Astrocyte of the cerebellum (primary cell): ENCODE measurements at places on chromosomes 12 and 14.

DNA sequence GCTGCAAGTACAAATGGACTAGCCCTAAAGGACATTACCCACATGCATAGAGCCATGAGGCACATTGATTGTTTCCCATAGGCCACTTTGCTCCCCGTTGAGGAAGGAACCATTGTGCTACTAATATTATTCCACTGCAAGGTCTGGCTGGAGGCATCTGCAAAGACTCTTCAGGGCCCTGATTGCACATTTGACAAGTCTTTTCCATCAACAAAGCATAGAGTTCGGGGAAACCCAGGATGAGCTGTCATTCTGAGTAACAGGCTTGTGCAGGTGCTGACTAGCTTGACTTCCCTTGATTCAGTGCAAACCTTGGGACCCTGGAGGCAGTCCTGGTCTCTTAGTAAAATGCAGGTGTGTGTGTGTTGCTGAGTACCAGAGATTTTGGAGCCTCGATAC, 73.8 kb downstream of the SUSD6 start:
- no peak for DNase-seq

DNA sequence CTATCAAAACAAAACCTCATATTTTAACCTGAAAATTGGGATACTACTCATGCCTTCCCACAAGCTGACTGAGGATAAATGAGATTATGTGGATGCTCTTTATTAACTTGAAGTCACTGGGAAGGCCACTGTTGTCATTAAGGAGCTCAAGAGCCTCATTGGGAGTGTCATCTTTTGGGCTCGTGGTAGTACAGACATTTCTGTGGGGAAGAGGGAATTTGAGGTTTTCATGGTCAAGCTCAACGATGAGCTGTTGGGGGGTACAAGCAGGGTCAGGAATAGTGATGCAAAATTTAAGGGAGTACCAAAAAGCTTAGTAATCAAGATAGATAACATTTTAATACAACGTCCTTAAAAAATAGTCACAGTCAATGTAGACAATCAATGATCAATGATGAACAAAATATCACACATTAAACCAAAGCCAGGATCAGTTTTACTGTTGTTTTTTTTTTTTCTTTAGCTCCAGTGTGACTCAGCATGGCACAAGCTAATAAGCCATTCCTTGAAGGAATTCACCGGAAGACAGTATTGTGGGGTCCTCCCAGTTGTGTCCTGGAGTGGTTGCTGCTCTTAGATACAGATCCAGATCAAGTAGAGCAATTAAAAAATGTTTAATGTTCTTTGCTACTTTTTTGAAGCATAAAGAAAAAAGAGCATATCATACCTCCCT, 130.9 kb downstream of the C12orf75 start:
- DNase-seq, result no peak

DNA sequence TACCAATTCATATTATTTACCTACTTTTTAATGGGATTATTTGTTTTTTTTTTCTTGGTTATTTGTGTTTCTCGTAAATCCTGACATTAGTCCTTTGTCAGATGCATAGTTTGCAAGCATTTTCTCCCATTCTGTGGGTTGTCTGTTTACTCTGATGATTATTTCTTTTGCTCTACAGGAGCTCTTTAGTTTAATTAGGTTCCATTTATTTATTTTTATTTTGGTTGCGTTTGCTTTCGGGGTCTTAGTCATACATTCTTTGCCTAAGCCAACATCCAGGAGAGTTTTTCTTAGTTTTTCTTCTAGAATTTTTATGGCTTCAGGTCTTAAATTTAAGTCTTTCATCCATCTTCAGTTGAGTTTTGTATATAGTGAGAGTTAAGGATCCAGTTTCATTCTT, 289.9 kb downstream of the AKAP6 start:
- no peak for DNase-seq

GRCh38 chr12:76275511-76276093, 72.6 kb downstream of the BBS10 start:
- no peak for DNase-seq

- no peak for DNase-seq
Observed at GRCh38 chr14:23351681-23352505, 794 bp downstream of the SLC22A17 start.

DNA sequence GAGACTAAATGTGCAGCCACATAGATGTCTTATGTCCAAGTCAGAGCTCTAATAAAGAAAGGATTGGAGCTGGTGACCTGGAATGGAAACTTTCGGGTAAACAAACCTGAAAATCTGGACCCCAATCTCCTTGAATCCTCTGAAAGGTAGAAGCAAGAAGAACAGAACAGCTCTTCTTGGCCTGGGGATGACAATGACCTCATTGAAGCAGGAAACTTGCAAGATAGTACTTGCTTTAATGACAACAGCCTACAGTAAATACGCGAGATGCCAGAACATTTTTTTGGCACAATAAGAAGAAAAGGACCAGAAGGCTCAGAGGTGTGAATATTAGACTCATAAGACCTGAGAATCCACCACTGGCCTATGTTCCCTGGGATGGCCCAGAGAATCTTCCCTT, 4.1 kb upstream of the PRIMA1 start:
- DNase-seq, result no peak

DNA sequence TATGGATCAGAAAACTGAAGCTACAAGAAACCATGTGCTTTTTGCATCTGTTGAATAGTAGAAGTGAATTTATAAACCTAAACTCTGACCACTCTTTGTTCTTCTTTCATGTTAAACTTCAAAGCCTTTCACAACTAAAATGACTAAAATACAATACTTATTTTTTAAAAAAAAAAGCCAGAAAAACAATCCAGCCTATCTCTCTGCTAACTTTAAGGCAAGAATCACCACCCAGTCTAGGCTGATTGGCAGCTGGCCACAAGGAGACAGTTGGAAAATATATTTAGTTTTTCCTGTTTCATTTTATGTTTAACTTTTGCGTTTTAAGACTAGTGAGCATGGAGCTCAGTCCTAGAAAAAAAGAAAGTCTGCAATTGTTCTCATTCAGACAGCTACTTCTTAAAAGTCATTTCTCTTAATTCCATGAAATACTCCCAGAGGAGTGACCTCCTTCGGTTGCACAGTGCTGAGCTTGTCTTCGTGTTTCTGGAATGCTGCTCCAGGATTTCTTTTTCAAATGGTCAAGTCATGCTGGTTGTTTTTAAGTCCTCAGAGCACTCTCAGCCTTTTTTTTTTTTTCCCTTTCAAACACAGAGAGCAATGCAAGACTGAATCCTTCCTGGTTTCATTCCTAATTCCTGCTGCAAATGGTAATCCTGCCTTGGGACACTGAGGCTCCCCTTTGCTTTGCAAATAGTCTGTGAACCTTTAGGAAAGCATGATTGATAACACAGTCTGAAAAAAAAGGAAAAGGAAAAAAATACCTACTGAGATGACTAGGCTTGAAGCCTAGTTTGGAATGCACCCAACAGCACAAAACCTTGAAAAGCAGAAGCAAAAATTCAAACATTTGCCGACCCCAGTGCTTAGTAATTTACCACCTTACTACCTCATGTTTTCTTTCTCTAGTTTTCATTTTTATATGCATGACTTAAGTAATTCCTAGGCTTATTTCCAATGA, 233.3 kb upstream of the DAAM1 start:
- peak; percentile 68 for DNase-seq

DNA sequence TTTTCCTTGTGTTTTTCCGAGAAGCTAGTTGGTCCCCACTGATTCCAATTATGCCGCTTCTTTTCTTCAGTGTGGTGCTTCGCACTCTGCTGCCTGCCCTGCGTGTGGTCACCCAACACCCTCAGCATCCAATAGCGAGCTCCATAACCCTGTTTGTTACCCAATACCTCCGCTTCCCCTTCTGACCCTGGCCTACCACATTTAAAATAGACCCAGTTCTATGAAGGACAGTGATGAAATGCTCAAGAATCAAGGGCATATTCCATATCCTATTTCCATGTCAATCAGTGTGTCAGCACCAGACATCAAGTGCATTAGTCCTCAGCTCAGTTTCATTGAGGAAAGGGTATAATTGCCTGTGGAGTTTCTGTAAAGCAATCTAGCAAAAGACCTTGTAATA, 9.5 kb downstream of the NDRG2 start:
- no peak for DNase-seq
